ENCODE measurements at places on chromosomes 12 and 14.

DNA sequence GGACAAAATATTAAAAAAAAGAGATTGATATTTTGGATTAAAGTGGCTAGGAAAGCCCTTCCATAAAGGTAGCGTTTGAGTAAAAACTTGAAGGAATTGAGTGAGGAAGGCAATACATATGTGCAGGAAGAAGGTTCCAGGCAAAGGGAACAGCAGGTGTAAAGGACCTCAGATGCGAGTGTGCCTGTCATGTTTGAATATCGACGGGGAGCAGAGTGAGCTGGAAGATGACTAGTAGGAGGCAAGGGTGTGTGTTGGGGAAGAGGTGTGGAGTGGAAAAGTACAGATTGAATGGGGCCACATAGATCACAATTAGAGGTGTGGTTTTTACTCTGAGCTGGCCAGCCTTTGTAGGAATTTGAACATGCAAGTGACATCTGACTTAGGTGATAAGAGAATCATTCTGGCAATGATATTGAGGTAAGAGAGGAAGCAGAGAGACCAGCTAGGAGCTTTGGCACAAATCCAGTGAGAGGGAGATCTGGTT is 15.0 kb upstream of the FBXO33 start:
- no peak for DNase-seq

GRCh38 chr14:91416744-91417119 is 888 bp downstream of the CCDC88C start:
- DNase-seq, result no peak

- no peak for DNase-seq
These were observed 130.7 kb downstream of the PHETA1 start for GRCh38 chr12:111238075-111238734.

- DNase-seq, result no peak
These were observed 39.4 kb upstream of the PPP2R5C start for GRCh38 chr14:101721951-101722661.

- no peak for DNase-seq
These were observed 195.8 kb upstream of the DIO3 start for GRCh38 chr14:101365329-101366158.

DNA sequence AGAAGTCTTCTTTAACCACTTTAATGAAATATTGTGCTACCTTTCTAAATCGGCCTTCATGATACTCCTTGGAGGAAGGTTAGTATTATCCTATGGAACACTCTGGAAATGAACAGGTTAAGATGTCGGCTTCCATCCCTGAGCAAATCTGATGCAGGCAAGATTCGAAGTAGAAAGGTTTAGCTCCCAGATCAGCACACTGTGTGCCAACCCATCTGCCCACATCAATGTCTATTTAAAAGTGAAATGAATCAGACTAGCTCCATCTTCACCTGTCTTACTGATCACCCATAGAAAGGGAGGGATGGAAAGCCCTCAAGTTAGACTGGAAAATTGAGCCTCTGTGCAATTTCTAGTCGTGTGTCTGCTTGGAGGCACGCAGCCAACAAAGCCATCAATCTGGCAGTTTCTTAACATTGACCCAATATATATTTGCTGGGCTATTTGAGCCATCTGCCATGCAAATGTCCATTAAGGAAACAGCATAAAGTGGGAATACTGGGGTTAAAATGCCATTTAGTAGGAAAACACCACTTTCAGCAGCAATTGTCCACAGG is 506.1 kb downstream of the RMST start:
- no peak for DNase-seq

- DNase-seq, result no peak
These were observed 42.8 kb downstream of the KDM2B start for GRCh38 chr12:121537814-121538698.

- DNase-seq, result no peak
These were observed 1.1 kb downstream of the LRP1 start for GRCh38 chr12:57129321-57129842.

DNA sequence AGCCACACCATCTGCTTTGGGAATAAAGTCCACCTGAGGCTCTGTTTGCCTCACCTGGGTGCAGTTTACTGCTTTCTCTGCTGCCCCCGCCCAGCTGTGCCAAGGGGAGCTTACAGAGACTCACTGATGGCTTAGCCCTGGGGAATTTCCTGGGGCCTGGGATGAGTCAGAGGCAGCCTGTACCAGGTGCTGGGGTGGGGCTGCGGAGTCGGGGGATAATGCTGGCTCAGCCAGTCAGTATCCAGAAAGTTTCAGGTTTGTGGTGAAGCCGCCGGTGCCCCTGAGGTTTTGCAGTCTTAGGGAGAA is 22.3 kb downstream of the PLEKHG3 start:
- no peak for DNase-seq

DNA sequence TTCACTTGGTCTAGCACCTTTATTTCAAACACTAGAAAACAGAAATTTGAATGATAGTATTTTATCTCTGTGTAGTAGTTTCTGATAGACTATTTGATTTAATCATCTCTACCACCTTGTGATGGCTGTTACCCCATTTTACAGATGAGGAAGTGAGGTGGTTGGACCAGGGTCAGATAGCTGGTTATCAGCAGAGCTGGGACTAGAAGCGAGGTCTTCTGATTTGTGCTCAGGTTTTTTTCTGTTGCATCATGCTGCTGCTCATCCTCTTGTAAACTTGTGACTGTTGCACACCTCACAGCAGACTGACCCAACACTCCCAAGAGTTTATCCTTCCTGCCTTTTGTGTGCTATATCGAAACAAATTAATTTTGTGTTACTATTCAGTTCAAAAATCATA is 10.1 kb upstream of the MANSC4 start:
- DNase-seq, result no peak

GRCh38 chr12:123075087-123075645 is 75.7 kb downstream of the PITPNM2 start:
- no peak for DNase-seq

DNA sequence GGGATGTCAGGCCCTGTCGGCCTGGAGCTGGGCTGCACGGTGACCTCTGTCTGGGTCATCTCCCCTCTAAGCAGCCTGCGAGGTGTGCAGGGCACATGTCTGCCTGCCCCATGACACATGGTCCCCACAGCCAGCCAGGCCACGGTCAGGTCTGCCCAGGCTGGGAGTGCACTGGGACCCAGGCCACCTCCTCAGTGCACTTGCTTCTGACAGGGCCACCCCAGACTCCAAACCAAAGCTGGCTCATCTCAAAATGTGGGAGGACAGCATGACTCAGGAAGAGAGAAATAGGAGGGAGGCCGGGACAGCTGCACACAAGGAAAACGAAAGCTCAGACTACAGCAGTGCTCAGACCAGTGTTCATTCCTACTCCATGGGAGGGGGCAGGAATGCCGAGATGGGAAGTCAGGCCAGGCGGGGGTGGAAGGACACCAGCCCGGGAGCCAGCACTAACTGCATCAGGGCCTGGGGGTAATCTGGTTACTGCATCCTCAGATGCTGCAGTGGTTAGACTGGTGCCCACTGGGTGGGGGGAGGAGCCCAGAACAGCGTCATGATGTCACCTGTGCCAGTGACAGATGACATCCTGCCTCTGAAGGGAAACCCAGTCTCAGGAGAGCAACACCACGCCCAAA is 4.0 kb downstream of the P2RX2 start:
- no peak for DNase-seq

DNA sequence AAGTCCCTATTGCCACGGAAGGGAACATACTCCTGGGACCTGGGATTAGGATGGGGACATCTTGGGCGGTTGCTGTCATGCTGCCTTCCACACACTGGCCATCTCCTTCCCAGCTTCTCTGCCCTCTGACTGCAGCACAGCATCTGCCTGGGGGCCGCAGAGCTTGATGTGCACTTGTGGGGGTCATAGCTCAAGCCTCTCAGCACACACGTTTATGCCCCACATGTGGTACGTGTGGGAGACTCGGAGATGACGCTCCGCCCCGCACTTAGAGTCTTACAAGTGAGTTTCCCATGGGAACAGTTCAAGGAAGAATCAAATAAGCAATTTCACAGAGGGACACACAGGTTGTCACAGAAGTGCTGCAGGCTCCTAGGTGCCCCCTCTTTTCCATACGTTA is 8.6 kb downstream of the ACADS start:
- DNase-seq, result no peak

- no peak for DNase-seq
These were observed 9.8 kb downstream of the PRPF40B start for GRCh38 chr12:49632986-49633702.

- DNase-seq, result no peak
These were observed 115.9 kb upstream of the IFNG-AS1 start for GRCh38 chr12:67873355-67873754.

DNA sequence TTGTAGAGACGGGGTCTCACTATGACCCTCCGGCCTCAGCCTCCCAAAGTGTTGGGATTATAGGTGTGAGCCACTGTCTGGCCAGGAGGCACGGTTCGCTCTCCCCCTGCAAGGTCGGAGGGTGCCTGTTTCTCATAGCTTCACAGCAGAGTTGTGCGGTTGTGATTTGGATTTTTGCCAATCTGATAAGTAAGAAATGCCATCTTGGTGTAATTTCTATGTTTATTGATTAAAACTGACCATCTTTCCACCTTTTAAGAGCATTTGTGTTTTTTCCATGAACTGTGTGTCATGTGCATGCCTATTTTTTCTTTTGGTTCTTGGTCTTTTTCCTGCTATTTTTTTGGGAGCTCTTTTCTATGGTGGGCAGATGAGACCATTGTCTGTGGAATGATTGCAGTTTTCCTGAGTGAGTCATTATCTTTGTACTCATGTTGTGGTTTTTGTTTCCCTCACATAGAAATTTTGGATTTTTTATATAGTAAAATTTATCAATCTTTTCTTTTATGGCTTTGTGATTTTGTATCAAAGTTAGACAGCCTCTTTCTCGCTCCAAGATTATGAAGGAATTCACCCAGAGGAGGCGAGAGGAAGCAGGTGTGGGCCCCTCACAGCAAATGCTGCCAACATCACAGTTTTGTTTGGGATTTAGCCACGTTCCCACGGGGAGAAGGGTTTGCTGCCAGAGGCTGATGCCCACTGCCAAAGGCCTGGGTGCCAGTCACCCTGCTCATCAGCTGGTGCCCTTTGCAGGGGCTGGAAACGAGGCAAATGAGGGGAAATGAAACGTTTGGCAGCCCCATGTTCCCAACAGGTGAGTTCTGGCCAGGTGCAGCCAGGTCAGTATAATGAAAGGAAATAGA is 47.2 kb downstream of the RFX4 start:
- DNase-seq, result no peak

GRCh38 chr14:61077951-61078720 is 97.1 kb downstream of the SLC38A6 start:
- DNase-seq, result no peak

GRCh38 chr12:102408487-102409297 is 71.7 kb downstream of the IGF1 start:
- no peak for DNase-seq

DNA sequence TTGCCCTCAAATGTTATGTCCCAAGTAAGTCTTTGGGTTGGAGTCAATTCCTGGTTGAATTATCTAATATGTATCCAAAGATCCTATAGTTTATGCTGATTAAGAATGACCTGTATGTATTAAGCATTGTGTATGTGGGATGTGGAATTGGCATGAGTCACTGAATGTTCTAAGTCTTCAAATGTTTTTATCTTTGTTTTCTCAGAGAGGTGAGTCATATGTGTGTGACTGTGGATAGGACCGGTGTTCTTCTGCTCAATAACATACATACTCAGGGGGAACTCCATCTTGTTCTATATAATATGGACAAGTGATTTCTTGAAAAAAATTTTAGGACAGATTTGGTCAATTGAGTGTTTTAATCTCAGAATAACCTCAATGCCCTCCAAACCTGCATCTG is 57.9 kb downstream of the NAV3 start:
- no peak for DNase-seq

- no peak for DNase-seq
These were observed 183.8 kb downstream of the CALM1 start for GRCh38 chr14:90580377-90581335.

DNA sequence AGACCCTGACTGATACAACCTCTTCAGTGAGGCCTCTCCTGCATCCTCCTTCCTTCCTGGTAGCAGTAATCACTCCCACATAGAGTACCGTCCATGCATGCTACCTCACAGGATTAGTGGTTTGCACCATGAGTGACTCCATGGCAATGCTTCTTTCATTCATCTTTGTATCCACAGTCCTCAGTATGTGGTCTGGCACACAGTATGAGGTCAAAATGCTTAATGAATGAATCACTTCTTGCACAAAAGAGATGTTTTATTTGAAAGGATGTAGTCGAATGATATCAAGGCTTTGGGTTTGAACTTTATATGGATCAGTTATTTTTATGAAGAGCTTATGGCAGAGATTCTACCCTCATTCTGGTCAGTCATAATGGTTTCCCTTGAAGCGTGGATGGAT is 42.2 kb downstream of the KCNA5 start:
- no peak for DNase-seq

GRCh38 chr14:60573943-60574495 is 65.1 kb downstream of the SIX6 start:
- no peak for DNase-seq

DNA sequence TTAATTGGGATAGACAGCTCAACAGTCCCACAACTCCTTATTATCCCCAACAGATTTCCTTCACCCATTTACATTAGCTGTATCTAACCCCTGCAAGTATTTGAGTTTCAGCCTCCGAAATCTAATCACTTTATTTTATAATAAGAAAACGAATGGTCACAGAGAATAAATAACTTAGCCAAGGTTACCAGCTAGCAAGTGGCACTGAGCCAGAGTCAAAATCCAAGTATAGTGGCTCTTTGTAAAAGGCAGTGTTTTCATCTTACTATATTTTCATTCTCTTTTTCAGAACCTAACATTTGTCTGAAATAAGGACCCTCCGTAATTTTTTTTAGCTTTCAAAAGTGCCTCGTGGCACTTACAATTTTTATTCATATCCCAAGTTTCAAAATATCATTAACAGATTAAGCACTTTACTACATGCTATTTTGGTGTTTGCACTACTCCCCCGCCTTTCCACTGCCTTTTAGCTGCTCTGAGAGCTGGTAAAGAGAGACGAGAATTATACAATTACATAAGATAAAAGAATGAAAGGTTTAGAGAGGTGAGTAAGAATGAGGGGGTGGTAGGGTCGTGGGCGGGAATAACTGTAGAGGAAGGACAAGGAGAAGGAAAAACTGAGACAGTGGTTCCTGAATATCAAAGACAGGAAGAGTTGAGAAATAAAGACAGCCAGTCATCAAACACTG is 3.7 kb upstream of the USP15 start:
- no peak for DNase-seq

DNA sequence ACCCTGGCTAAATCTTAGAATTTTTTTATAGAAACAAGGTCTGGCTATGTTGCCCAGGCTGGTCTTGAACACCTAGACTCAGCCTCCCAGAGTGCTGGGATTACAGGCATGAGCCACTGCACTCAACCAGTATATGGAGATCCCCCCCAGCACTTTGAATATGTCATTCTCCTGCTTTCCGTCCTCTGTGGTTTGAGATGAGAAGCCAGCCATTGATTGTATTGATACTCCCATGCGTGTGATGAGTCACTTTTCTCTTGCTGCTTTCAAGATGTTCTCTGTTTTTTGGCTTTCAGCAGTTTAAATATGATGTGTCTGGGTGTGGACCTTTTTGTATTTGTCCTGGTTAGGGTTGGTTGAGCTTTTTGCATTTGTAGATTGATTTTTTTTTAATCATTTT is 75.2 kb upstream of the DNM1L start:
- no peak for DNase-seq

GRCh38 chr12:57896434-57897201 is 44.7 kb upstream of the ATP23 start:
- DNase-seq, result peak; percentile 80

Data from H1 (cell line).